ENCODE measurements at places on chromosomes 6 and 20.

- no peak for DNase-seq
Measured at GRCh38 chr6:160330619-160331018, 17.6 kb upstream of the SLC22A3 start.

DNA sequence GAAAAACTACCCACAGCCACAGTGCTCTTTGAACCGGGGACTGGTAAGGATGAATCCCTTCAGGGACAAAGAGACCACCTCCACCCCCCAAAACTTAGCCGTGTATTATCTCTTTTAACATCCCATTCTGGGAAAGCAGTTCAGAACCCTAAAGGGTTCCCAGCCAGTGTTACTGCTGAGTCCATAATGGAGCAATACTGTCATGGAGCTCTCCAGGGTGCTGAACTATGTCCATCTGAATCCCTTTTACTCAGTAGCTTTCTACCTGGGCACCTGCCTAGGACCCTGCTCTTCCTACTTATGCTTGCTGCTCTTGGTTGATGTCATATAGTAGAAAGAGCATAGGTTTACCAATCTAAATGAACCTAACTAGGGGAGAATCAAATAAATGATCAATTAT, 22.3 kb upstream of the SAYSD1 start:
- DNase-seq = no peak

DNA sequence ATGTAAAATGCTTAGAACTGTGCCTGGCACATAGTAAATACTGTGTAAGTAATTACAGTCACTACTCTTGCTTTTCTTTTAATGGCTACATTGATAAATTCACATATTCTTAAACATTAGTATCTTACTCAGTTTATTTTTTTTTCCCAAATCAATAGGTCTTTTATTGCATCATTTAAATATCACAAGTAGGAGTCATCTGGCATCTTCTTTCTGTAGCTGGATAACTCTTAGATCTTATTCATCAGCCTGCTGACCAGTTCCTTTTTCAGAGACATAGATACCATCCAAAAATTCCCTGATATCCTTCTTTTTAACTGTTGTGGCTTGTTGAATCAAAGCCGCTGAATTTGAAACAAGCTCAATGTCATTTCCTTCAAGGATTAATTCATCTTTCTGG, 20.0 kb upstream of the PHF3 start:
- DNase-seq = no peak

- DNase-seq = no peak
Measured at GRCh38 chr6:14513496-14514393, 396.2 kb downstream of the CD83 start.

DNA sequence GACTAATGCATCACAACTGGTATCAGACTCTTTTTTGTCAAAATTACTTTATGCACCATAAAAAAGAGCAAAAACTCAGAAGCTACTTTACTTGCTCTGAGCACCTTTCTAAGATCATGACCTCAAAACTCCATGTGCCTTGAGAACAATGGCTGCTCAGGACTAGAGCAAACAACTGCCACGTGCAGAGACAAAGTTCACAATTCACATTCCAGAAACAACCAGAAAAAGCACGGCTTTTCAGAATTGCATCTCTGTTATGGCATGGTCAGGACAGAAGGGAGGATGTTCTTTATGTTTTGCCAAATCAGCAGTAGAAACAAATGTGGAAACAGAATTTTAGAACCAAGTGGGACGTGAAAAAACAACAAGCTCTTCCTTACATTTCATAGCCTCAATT, 70.5 kb downstream of the CNKSR3 start:
- DNase-seq = no peak

DNA sequence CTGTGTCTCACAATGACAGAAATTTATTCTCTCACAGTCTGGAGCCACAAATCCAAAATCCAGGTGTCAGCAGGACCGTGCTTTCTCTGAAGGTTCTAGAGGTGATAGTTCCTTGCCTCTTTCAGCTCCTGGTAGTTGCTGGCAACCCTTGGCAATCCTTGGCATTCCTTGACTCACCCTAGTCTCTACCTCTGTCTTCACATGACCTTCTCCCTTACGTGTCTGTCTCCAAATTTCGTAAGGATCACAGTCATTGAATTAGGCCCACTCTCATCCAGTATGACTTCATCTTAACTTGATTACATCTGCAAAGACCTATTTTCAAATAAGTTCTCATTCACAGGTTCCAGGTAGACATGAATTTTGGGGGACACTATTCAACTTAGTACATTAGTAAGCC, 143.1 kb downstream of the CEP57L1 start:
- no peak for DNase-seq

DNA sequence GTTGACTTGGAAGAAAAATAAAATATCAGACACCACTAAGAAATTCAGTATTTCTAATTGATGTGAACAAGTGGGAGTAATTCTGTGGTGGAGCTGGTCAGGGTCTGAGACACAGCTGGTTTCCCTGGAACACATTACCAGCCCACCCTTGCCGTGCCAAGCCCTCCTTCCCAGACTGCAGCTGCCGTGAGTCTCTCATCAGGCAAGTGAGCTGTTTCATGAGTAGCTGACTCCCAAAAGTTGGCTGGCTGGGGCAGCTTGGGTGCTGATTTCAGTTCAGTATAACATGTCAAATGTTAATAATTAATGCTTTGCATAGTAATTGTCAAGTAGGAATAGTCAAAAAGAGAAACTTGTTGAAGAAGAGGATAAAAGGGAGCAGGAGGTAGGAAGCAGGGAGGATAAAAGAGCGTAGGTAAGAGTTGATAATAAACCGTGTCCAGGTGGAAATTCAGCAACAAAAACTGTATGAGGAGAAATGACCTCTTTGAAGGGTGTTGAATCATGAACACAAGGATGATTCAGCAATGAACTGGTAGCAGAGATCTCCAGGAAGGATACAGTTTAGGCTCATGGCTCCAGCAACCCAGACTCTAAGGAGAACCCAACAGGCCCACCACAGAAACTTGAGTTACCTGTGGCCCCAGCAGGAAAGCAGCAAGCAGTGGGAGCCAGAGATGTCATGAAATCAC, 110.9 kb upstream of the SSTR4 start:
- no peak for DNase-seq

GRCh38 chr6:112040956-112041355, 12.9 kb upstream of the CCN6 start:
- no peak for DNase-seq

DNA sequence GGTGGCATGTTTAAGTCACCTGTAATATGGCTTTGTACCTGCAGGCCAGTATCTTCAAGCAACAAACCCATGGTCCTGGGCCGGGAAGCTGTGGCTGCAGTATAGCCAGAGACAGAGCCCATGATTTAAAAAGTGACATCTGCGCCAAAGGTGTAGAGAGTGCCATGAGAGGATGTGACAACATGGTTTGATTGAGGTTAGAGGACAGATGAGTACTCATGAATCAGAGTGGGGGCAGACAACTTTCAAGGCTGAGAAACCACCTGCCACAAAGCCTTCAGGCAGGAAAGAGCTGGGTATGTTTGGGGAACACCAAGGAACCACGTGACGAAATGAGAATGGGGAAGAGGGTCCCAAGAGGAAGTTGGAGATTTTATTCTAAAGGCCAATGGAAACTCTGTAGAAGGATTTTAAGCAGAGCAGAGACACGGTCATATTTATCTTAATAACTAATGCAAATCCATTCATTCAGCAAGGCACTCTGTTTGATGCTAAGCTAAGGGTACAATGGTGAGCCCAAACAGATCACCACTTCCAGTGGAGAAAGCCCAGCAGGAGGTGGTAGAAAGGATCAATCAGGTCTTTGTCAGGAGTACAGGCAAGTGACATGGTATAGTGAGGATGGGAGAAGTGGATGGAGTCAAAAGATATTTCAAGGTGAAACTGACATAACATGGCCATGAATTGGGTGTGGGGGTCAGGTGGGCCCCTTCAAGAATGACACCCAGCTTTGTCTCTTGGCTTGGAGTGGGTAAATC, 3.4 kb upstream of the MICAL1 start:
- no peak for DNase-seq

- no peak for DNase-seq
Measured at GRCh38 chr6:31659649-31660380, 763 bp downstream of the C6orf47 start.

- no peak for DNase-seq
Measured at GRCh38 chr6:165163519-165163918, 145.9 kb downstream of the C6orf118 start.

- DNase-seq = no peak
Measured at GRCh38 chr6:10210052-10210451, 204.8 kb downstream of the TFAP2A start.

- DNase-seq = no peak
Measured at GRCh38 chr6:45377043-45377553, 636 bp downstream of the SUPT3H start.

GRCh38 chr6:5854899-5855298, 151.8 kb downstream of the NRN1 start:
- DNase-seq = no peak

DNA sequence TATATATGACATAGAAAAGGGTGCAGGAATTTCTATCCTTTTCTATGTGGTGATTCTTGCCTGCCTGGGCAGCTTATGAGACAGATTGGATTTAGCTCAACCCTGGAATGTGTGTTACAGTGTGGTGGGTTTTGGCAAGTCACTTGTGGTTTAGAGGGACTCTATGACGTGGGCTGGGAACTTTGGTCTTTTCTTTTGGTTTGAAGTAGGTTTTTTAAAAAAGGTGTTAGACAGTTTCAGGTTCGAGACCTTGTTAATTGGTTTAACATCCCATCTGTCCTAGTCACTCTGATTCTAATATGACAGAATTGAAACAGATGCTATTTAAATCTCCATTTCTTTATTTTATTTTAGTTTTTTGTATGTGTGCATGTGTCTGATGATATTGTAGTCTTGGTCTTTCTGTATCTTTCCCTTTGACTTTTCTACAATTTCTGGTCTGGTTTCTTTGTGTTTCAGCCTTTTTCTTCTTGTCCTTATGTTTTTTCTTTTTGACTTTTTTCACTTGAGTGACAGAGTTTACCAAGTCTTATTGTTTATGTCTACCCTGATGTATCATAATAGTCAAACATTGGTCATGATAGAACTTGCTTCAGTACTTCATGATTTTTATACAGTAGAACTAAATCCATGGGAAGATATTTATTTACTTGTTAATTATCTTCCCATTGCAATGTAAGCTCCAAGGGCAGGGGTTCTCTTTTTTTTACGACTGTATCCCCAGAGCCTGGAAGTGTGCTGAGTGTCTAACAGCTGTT, 174.3 kb downstream of the CDKAL1 start:
- DNase-seq = no peak

DNA sequence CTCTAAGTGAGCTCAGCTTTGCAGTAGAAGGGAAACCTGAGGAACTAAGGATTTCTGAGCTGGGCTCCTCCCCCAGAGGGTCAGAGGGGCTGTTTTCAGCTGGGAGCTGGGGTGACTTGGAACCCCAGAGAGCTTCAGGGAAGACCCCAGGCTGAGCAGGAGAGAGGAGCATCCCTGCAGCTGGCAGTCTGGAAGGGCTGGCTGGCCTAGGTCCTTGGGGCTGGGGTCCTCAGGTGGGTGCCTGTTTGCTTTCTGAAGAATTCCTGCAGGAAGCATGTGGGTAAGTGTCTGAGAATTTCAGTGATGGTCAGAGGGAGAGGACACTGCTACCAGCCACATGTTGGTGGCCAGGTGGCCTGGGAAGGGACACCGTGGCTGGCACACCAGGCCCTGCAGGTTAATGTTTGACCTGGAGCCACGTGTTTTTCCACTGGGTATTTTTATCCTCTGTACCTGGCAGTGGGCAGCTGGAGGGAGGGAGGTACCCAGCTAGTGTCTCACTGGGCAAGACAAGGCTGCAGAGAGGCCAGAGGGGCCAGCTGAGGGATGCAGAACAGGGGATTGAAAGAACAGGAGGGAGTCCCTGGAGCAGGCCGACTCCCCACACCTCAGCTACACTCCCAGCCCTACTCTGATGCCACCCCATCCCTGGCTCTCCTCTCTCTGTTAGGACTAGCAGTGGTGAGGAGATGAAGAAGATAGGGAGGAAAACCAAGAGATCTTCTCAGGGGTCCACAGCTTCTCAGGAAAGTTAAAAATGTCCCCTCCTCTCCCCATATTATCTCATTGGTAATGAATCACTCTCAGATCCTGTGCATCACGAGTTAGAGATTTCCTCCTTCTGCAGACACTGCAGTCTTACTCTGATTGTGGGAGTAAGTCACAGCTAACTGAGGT, 143.6 kb downstream of the VEGFA start:
- no peak for DNase-seq

GRCh38 chr6:83633149-83633548, 75.8 kb downstream of the SNAP91 start:
- DNase-seq = no peak

DNA sequence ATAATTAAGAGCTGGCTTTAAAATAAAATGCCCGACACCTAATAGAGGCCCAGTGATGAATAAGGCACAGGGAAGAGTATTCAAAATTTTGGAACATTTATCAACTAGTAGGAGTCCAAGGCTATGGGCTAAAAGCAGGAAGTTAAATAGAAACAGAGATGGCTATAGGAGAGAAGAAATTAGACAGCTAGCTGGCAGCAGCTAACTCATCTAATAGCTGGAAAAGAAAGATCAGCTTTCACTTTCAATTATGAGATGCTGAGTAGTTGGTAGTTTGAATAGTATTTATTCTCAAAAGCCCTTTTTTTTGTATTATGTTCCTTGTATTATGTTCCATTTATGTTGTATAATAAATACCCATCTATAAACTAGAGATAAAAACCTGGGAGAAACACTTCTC, 215.7 kb downstream of the SLC35F1 start:
- no peak for DNase-seq

- DNase-seq = no peak
Measured at GRCh38 chr6:2939315-2940009, 31.9 kb downstream of the SERPINB6 start.

All from GM12891 (cell line).